ENCODE measurements at places on chromosomes 3 and 15.

DNA sequence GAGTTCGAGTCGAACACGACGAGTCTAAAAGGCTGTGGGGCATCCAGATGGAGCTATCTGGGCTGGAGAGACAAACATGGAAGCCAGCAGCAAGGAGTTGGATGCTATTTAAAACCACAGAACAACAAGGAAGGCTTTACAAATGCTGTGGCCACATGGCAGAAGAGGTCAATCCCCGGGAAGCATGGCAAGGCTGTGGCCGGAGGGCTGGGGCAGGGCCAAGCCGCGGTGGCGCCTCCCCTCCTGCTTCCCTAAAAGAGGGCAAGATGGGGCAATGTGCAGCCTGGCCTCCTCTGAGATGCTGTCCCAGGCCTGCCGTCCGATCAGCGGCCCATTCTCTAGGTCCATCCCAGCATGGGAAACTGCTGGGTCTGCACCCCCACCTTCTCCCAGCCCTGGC, 139.1 kb downstream of the SRGAP3 start:
- no peak for DNase-seq

DNA sequence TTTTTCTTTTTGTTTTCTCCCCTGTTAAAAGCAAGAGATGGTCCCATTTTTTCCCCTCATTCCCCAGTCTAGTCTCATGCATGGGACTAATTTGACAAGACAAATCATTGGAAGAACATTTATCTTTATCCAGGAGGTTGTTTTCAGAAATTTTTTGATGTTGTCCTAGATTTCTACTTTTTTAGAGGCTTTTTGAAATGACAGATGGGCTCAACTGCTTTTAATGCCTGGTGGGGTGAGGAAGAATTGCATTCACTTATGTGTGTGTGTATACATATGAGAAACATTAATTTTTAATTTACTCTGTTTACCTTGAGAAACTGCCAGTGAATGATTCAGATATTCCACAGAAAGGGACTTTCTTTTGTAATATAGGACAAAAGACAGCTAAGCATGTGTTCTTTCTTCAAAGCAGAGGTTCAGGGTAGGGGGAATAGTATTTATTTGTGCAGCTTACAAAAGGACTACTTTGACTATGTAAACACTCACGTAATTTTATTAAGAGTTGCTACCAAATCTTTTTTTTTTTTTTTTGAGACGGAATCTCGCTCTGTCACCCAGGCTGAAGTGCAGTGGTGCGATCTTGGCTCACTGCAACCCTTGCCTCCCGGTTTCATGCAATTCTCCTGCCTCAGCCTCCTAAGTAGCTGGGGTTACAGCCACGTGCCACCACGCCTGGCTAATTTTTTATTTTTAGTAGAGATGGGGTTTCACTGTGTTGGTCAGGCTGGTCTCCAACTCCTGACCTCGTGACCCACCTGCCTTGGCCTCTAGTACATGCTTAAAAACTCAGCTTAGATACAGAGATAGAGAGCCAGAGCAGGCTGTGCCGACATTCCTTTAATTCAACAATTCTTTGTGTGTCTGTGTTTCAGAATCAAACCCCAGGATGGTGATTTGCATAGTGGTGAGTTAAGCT, 130.1 kb upstream of the RARB start:
- no peak for DNase-seq

DNA sequence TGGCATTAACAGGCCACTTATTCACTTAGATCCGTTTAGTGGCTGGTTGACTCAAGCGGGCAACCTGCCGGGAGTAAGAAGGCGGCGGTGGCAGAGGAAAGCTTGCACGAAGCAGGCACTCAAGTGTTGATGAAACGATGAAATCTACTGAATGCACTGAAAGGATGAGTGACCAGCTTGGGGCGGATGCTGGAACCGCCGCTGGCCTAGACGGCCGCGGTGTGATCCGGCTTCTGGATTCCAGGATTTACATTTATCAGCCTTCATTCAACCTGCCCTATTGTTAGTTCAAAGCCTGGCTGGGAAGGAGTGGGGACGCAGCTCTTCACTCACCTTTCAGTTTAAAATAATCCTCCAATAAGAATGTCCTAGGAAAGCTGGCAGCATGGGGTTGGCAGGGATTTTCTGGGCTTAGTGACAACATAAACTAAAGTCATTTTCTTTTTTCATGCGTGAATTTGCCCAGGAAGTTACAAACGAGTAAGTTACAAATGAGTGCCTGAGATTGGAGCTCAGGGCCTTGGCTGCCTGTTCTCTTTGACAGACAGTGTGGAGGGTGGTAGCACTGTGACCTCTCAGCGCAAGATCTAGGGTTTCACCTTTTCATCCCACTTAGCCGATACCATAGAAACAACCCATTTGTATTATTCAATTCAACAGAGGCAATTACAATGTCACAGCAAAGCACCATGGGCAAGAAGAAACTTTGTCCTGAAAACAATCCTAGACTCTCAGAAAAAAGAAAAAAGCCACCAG, 1.1 kb upstream of the PLCH1 start:
- no peak for DNase-seq

DNA sequence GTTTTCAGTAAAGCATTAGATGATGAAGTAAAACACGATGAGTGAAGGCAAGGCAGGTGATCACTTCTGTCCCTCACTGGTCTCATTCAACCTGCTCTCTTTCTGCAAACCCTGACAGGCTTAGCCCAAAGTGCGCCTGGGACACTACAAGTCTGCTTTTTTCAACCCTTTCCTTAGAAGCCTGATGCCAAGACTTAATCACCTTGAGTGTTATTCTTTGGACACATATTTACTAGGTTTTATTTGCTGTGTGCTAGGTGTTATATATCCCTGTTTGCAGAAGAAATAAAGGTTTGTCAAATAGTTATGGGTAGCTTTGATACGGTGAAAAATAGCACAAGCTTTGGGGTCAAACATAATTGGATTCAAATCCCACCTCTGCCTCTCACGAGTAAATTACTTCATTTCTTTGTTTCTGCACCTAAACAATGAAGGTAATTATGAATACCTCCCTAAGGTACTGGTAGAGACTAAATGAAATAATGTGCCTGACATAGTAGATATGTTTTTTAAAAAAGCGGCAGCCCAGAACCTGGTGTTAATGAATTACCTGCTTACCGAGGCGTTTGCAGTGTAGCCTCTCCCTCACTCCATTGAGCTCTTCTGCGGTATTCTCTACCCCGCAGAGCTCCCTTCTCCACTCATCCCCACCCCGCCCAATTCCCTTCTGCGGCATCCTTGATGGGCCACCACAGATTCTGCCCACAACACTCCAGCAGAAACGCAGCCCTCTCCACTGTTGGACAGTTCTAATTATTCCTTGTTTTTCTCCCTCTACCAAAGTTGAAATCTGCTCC, 269.0 kb upstream of the TPM1 start:
- DNase-seq = no peak

GRCh38 chr3:55541016-55541415, 53.9 kb upstream of the WNT5A start:
- no peak for DNase-seq

- no peak for DNase-seq
Observed at GRCh38 chr15:39586387-39587095, 5.7 kb downstream of the THBS1 start.

DNA sequence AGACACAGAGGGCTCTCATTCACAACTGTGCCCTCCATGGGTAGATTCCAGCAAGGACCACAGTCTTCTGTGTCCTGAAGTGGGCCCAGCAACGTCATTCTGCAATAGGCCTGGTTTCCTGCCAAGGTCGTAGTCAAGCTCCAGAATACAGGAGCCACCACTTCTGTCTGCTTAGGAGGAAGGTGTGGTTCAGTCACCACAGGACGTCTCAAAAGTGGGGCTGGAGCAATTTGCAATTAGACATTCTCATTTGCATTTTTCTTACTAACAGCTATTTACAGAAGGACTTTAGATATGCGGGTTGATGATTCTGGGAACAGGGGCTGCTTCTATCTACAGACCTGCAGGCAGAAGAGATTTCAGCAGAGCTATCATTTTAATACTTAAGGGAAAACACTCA, 58.7 kb upstream of the MYRIP start:
- DNase-seq = no peak

GRCh38 chr3:11803977-11804892, 42.5 kb downstream of the TAMM41 start:
- DNase-seq = peak; percentile 27

GRCh38 chr15:37872661-37873060, 61.8 kb upstream of the TMCO5A start:
- no peak for DNase-seq

- no peak for DNase-seq
Observed at GRCh38 chr15:100426937-100427336, 85.2 kb upstream of the ADAMTS17 start.

- DNase-seq = no peak
Observed at GRCh38 chr3:171791692-171792076, 18.6 kb downstream of the PLD1 start.

DNA sequence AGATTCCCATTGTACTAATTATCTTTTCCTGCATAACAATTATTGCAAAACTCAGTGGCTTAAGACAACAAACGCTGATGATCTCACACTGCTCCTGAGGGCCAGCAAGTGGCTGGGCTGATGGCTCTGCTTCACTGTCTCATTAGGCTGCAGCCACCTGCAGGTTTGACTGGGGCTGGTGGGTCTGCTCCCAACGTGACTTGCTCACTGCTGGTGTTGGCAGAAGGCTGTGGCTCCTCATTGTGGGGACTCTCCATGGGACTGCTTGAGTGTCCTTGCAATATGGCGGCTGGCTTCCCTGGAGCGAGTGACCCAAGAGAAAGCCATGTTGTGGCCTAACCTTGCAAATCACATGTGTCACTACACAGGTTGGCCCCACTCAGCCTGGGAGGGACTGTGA, 71.1 kb downstream of the PLXNA1 start:
- no peak for DNase-seq

- DNase-seq = no peak
Observed at GRCh38 chr3:118772547-118773011, 262.1 kb downstream of the IGSF11 start.

- no peak for DNase-seq
Observed at GRCh38 chr15:95845862-95846515, 484.5 kb upstream of the NR2F2 start.

- DNase-seq = no peak
Observed at GRCh38 chr3:126507886-126508285, 9.7 kb downstream of the UROC1 start.

GRCh38 chr3:188472336-188472735, 318.4 kb downstream of the LPP start:
- no peak for DNase-seq

DNA sequence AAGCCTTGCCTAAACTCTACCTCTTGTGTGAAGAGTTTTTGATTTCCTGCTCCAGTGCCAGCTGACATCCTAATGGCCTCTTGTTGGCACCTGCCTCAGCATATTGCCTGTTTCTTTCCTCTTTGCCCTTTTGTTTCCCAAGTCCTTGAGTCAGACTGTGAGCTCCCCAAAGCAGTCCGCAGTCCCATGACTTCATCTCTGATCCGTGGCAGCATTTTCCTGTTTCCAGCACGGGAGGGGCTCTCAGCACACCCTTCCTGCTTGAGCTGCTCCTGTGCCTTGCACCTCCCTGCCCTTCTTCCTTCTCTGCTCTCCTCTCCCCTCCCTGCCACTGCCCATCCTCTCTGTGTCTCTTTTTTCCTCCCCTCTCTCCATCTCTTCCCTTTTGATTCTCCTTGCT, 179.6 kb downstream of the EPHB1 start:
- DNase-seq = no peak

- DNase-seq = no peak
Observed at GRCh38 chr3:60998858-60999257, 252.4 kb downstream of the FHIT start.

- no peak for DNase-seq
Observed at GRCh38 chr3:17201538-17201937, 316.8 kb downstream of the PLCL2 start.

DNA sequence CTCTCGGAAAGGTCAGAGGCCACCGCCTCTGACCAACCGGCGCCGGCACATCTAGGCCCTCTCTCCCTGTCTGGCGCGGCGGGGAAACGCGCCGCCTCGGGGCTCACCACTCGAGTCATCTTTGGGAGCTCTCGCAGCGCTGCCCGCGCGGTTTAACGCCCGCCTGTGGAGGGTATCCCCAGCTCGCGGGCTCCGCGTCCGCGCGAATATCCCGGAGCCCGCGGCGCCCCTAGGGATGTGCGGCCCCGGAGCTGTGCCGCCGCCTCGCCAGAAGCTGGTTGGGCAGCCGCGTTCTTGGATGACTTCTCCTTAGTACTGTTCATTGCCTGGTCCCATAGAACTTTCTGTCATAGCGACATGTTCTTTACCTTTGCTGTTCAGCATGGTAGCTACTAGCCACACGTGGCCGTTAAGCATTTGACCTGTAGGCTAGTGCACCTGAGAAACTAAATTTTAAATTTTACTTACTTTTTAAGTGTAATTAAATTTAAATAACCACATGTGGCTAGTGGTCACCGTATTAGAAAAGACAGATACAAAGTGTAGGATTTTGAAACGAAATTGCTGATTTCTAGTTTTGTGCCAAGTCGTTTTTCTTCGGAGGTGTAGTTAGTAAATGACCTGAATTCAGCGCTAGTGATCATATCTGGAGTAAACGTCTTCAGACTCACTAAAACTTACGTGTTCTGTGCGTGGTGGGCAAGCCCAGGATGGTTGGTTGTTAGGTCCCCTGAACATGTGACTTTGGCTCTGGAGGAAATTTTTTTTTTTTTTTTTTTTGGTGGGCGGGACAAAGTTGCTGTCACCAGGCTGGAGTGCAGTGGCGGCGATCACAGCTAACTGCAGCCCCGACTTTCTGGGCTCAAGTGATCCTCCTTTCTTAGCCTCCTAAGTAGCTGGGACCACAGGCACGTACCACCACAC, 835 bp downstream of the ARIH2 start:
- peak; percentile 68 for DNase-seq

DNA sequence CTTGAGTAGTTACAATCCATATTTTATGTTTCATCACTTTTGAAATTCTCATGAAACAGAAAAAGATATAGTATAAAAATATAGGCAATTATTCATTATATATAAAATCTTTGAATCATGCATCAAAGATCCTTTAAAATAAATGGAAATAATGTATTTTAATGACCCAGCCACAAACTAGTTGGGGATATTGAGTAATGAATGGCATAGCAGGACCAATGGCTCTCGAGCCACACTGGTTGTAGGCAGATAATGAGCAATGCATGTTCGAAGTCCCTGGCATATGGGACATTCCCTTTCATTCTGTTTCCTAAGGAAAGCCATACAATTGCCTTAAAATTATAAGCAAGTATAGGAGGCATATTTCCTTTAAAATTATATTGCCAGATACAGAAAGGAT, 107.4 kb upstream of the IL12A start:
- no peak for DNase-seq

GRCh38 chr3:13574798-13575451, 26.0 kb downstream of the FBLN2 start:
- DNase-seq = peak; percentile 52

DNA sequence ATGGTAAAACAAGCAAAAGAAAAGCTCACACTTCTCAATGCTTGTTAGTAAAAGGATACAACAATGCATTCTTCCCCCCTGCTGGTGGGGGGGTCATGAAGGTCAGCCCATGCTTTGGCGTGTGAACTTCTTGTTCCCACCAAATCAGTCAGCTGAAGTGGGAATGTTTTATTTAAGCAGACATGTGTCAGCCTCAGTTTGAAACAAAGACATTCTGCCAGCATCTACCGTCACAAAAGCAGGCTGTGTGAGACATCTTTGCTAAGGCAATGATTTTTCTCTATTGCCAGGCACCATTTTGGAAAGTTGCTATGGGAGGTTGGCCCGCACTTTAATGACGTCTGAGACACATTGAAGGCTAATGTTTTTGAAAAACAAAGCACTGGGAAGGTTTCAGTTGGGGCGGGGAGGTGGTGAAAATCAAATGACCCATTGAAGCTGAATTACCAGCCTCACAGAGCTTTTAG, 206.6 kb downstream of the TLE3 start:
- no peak for DNase-seq

GRCh38 chr3:4334548-4334947, 31.4 kb downstream of the SETMAR start:
- no peak for DNase-seq
